Stimulated activated CD4-positive, alpha-beta T cell treated with anti-CD3 and anti-CD28 coated beads, Interleukin-12 subunit alpha, Interleukin-12 subunit beta, amount 100 ng/mL, for 48 hours (primary cell): ENCODE measurements at places on chromosomes 3 and 15.

DNA sequence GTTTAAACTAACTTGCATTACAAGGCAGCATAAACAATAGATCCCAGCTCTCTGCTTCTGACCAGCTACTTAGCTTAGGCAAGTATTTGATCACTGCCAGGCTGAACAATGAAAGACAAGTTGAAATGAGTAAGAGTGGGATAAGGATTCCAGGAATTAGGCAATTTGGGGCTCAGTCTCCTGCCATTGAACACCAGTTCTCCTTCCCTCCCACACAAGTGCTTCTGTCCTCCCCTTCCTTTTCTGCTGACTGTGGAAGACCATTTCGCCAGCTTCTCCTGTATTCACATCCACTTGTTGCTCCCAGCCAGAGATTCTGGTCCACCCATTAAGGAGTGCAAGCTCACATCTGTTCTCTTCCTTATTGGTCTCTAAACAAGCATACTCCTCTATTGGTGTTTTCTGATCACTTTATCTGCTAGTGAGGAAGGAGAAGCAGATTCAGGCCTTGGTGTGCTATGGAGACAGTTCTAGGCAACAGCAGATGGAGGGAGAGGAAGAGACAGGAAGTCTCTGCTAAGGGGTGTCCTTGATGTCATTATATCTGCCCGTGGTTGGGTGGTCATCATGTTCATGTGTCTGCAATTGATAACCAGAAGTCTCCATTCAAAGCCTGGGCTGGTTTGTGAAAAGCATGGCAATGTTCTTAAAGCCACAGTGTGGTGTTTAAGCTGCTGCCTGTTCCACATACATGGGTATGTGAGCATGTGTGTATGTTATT, 121.5 kb downstream of the PLCL2 start:
- DNase-seq, result no peak

DNA sequence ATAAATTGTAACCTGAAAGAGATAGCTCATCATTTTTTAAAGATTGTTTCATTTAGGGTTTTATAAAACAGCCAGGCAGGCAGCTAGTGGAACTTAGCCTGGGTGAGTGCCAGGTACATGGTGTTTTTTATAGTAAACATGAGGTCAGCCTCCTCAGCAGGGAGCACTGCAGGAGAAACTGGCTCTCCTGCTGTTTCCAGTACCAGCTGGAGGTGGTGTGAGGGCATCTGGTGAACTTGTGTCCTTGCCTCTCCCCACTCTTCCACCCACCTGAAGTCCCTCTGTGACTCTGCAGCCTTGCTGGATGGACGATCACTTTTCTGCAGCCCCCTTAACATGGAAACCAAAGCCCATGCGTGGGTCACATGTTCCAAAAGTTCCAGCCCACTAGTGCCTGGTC, 128.4 kb downstream of the FAM174B start:
- DNase-seq, result no peak

DNA sequence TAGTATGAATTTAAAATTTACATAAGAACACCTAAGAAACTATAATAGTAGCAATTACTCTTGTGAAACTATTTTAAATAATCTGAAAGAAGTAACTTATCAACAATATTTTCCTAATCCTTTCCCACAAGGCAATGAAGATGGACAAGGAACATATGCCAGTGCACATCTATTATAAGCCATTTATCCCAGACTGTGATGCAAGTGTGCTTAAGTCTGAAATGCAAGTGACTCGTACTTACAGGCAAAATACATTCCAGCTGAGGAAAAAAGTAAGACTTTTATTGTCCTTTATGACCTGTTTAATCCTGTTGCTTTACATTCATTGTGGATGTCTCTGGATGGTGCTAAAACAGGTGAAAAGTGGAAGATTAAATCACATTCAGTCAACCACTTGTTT, 709.4 kb downstream of the ZNF385D start:
- no peak for DNase-seq

GRCh38 chr3:111607240-111607920, 12.2 kb upstream of the ZBED2 start:
- no peak for DNase-seq

- no peak for DNase-seq
These were observed 94.5 kb downstream of the FNDC3B start for GRCh38 chr3:172133838-172134237.

GRCh38 chr15:74519311-74519710, 21.7 kb upstream of the ARID3B start:
- no peak for DNase-seq

- no peak for DNase-seq
These were observed 117.2 kb downstream of the GOLIM4 start for GRCh38 chr3:167978486-167978885.

DNA sequence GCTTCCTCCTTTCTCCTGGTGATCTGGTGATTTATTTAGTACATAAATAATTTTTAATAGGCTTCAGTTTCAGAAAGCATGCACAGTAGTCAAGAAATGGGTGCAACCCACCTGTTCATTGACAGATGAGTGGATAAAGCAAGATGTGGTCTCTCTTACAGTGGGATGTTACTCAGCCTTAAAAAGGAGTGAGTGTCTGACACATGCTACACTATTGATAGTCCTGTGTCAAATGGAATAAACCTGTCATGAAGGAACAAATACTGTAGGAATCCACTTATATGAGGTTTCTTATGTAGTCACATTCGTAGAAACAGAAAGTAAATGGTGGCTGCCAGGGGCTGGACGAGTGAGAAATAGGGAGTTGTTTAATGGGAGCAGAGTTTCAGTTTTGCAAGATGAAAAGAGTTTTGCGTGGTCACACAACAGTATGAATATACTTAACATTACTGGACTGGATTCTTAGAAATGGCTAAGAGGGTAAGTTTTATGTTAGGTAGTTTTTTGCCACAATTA, 56.0 kb upstream of the PPARG start:
- no peak for DNase-seq

DNA sequence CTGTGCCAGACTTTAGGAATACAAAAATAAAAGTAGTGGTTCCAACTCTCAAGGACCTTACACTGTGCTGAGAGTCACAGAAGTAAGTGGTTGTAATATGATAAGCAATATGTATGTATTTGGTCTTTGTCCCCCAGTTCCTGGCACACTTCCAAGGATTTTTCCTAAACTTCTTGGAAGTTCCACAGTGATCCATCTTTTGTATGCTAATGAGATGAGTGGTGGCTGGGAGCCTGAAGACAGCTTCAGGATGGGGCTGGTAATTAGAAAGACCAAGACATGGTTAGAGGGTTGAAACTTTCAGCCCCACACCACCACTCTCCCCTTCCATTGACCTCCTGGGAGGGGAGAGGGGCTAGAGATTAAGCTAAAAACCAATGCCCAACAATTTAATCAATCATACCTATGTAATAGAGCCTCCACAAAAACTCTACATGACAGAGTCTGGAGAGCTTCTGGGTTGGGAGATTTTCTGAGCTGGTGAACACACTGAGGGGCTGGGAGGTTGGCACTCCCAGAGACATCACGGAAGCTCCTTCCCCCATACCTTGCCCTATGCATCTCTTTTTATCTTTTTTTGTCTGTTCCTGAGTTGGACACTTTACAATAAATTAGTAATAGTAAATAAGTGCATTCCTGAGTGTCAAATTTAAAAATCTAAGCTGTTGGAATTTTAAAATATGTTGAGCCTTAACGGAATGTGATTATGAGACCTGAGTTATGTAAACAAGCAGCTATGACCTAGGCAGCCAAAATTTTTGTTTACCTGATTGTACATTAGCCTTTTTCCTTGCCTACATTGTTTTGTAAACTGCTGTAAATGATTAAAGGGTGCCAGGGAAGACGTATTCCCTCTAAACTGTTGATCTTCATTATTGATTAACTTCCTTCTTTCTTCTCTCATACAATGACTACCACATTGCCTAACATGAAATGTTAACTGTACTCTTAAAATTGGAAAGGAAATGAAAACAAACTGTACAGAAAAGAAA, 24.3 kb downstream of the CD200R1L start:
- no peak for DNase-seq

GRCh38 chr3:1576047-1576446, 483.2 kb downstream of the CNTN6 start:
- no peak for DNase-seq

GRCh38 chr15:39177561-39177960, 403.3 kb upstream of the THBS1 start:
- DNase-seq, result no peak

GRCh38 chr3:145817870-145818483, 343.0 kb downstream of the PLOD2 start:
- DNase-seq, result no peak

DNA sequence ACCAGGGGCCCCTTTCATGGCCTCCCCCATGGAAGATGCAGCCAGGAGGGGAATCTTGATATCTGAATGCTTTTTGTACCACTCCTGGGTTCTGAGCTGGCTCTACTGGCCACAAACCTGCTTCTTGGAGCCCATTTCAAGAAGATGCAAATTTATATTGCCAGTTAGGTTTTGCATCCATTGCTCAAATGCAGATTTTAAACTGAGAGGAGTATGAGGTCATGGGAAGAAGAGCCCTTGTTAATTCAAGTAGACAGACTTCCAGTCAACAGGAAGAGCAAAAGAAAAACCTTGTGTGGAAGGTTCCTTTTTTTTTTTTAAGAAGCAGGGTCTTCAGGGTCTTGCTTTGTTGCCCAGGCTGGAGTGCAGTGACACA, 133.5 kb downstream of the PDZRN3 start:
- no peak for DNase-seq

DNA sequence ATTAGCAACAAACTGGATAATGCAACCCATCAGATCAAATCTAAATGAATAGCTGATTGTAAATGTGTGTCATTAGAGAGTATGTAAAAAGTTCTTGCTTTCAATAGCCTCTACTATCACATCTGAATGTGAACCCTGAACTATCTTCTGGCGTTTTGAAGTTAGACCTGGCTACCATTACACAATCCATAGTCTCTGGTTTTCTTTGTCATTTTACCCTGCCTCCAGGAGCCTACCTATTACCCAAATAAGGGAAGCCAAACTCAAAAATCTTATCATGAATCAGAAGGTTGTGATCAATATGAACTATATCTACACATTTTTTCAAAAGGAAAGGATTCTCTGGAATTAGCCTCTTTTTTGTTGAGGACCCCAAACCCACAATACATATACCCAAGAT, 31.8 kb downstream of the PCYT1A start:
- no peak for DNase-seq

DNA sequence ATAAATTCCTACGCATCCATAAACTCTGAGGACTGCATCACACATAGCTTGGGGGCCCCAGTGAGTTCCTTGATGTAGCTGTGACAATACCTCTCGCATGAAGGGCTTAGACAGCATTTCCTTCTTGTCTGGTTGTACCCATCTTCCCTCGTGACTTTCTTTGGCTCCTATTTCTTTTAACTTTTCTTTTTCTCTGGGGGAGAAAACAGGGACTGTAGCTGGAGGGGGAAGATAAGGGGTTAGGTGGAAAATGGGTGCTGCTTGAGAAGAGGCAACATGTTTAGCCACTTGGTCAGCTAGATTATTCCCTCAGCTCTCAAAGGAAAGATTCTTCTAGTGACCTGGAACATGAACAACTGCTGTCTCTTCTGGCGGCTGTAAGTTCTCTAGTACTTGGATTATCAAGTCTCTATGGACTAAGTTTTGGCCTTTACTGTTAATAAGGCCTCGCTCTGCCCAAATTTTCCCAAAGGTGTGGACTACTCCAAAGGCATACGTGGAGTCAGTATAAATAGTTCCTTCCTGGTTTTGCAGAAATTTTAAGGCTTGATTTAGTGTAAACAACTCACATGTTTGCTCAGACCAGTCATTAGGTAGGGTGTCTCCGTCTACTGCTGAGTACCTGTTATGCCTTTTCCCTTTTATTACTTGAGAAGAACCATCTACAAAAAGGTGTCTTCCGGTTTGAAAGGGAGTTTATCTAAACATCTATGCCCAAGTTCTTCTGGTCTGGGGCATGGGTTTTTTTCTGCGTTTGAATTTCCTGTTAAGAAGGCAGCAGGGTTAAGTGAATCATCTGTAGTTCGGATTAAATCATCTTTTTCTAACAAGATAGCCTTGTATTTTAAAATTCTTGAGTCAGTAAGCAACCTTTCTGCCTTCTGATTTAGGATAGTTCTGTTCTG, 21.0 kb upstream of the ATG7 start:
- no peak for DNase-seq

- no peak for DNase-seq
These were observed 72.8 kb downstream of the EOMES start for GRCh38 chr3:27649277-27649676.

GRCh38 chr15:66946578-66947164, 118.7 kb upstream of the SMAD3 start:
- DNase-seq, result peak; percentile 82

GRCh38 chr3:127431066-127431465, 143.2 kb upstream of the PRR20G start:
- DNase-seq, result no peak

DNA sequence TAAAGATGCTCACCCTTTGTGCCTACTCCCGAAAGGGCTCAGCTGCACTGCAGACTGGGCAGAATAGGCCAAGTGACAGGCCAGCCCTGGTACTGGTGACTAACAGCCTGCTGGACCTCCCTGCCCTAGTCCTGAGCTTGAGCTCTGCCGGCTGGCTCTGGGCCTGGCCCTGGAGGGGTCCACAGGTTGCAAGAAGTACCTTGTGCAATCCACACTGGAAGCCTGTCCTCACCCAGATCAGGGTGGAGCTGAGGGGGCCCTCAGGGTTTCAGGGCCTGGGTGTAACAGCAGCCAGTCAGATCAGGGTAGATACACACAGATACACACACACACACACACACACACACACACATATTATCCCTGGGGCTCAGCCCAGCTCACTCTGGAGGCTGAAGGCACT, 27.3 kb upstream of the PLA2G4D start:
- no peak for DNase-seq

GRCh38 chr3:69411346-69411745, 25.5 kb upstream of the FRMD4B start:
- no peak for DNase-seq

DNA sequence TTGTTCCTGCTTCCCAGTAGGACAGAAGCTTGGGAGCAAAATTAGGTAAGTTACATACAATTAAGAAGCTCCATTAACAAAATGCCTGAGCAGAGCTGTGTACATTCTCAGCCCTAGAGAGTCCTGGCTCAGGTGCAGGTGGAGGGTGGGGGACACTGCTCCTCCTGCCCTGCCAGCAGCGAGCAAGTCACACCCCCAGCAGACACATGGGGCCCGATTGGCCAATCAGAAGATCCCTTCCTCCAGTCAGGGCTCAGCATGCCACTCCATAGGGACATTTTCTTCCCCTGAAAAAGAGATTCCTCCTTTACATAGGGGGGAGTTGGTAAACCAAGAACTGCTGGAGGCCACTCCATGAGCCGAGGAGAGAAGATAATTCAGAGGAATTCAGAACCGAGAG, 62.1 kb downstream of the PLXNA1 start:
- no peak for DNase-seq
